ENCODE measurements at places on chromosomes 2 and 18. TPM values are rescaled to one million over a fixed set of nuclear protein-coding genes. Genes with fewer than 3 reads are reported as not detected.

GRCh38 chr2:98555696-98556095, 52.6 kb downstream of the COA5 start:
- no peak overlapping the region for H3K4me3 ChIP-seq
- no peaks in the 10 kb centered on the region for H3K27me3 ChIP-seq
- H3K27ac ChIP-seq = no peak overlapping the region
- H3K4me1 ChIP-seq = peaks cover 19% of the 10 kb centered on the region
- DNase-seq = no peak

- peaks cover 44% of the 10 kb centered on the region for H3K27me3 ChIP-seq
- H3K36me3 ChIP-seq = no peaks in the 10 kb centered on the region
- H3K4me3 ChIP-seq = no peak overlapping the region
- no peak for DNase-seq
Measured at GRCh38 chr2:218155953-218156479, 10.7 kb downstream of the CXCR1 start.

GRCh38 chr2:71120195-71120594, 9.8 kb downstream of the MCEE start:
- no peak overlapping the region for H3K4me3 ChIP-seq
- no peak for DNase-seq
- no peaks in the 10 kb centered on the region for H3K27me3 ChIP-seq
- no peak overlapping the region for H3K27ac ChIP-seq
- H3K4me1 ChIP-seq = peaks cover 6% of the 10 kb centered on the region

- DNase-seq = no peak
- H3K4me3 ChIP-seq = no peak overlapping the region
- no peaks in the 10 kb centered on the region for H3K27me3 ChIP-seq
- H3K27ac ChIP-seq = no peak overlapping the region
- no peaks in the 10 kb centered on the region for H3K36me3 ChIP-seq
Measured at GRCh38 chr18:44409515-44409914, 271.2 kb upstream of the SETBP1 start.

- DNase-seq = no peak
- H3K27me3 ChIP-seq = no peaks in the 10 kb centered on the region
- peak overlapping the region; percentile 96 for H3K27ac ChIP-seq
Measured at GRCh38 chr2:191045141-191045540, 31.2 kb upstream of the STAT1 start.

SPP2 gene
- total RNA-seq = not detected

UGT1A10 gene
- not detected for total RNA-seq

TMEM17 gene
- 3.3 TPM for total RNA-seq

FAM110C gene
- not detected for total RNA-seq

Measured in osteoblast (primary cell).